Spleen (tissue), 13 donors: ENCODE measurements at places on chromosomes 13 and 19.

DNA sequence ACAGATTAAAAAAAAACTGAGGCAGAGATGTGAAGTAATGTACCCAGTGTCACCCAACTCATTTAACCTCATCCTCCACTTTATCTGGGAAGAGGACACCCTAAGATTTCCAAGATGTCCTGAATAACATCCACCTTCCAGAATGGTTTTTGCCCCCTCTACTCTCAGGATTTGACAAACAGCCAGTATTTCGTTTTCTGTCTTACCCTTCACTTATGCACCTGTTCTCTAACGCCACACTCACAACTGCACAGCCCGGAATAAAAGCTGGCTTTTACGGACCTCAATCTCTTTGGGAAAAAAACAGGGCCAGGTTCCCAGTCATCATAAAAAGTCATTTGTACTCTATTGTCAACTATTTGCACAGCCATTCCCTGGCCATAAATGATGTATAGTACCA, 21.2 kb upstream of the CEACAM6 start:
- DNase-seq: no peak

DNA sequence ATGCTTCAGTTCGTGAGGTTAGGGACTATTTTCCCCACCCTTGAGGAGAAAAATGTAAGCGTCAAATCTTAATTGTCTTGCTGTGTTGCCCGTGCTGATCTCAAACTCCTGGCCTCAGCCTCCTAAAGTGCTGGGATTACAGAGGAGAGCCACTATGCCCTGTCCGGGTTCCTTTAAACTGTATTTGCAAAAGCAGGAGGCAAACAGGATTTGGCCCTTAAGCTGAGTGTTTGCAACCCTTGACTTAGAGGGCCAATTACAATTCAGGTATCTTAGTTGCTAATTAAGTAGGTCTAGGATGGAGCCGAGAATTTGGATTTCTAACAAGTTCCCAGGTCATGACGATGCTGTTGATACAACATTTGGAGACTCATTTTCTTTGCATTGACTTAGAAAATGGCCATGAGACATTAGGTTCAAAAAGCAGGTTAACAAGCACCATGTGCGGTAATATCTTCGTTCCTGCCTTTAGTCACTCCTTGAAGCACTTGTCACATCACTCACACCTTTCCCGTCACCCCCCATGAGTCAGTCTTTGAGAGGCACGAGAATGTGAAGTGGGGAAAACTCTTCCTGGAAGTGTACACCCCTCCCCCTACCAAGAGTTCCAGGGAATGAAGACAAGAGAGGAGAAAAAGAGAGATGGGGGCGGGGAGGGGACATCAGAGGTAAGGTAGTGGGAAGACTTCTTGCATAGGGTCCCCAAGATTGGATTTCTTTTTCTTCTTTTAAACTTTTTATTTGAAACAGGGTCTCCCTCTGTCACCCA, 2.6 kb downstream of the NAPSA start:
- no peak for DNase-seq

- DNase-seq: peak; percentile 37
Observed at GRCh38 chr13:113989585-113990300, 15.9 kb upstream of the C13orf46 start.

DNA sequence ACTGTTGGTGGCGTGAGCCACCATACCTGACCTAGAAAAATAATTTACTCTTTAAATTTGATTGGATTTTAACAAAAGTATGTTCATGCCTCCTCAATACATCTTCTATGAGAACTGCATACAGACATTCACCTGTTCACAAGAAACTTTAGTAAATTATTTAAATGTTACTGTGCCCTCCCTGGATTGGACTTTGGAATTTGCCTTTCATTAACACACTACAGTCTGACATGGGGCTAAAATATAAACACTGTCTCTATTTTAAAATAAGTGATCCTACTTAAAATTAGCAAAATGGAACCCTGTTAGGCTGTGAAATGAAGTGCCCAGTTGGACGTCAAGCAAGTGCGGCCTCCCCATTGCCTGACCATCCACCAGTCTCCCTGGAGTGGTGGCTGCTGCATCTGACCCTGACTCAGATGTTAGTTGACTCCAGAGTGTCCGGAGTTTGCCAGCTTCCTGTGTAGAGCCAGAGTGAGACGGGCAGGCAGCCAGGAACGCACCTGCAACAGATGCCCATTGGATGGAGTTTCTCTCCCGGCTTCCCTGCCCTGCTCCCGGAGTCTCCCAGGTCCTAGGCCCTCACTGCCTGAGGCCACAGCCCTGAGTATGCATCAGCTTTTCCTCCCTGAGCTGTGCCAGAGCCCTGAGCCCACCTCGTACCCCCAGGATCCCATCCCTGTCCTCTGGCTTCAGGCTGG, 45.9 kb upstream of the ATP11A start:
- DNase-seq: peak; percentile 29

DNA sequence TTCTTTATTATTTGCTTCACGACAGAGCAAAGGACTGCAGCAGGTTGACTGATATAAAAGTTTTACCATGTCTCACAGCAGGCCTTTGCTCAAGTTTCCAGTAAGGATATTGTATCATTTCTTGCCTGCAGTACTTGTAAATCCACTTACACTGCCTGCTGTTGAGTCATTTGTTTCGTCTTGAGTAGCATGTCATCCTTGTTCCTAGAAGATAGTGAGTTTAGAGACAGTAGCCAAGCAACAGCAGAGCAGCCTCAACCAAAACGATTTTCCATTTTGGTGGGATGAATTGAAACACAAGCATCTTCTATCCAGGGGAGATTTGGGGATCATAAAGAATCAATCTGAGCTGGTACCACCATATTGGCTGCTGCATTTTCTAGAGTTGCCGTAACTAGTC, 24.0 kb upstream of the ALOX5AP start:
- DNase-seq: no peak
